ENCODE measurements at places on chromosomes 16 and 17. TPM values are rescaled to one million over a fixed set of nuclear protein-coding genes. Genes with fewer than 3 reads are reported as not detected.

DNA sequence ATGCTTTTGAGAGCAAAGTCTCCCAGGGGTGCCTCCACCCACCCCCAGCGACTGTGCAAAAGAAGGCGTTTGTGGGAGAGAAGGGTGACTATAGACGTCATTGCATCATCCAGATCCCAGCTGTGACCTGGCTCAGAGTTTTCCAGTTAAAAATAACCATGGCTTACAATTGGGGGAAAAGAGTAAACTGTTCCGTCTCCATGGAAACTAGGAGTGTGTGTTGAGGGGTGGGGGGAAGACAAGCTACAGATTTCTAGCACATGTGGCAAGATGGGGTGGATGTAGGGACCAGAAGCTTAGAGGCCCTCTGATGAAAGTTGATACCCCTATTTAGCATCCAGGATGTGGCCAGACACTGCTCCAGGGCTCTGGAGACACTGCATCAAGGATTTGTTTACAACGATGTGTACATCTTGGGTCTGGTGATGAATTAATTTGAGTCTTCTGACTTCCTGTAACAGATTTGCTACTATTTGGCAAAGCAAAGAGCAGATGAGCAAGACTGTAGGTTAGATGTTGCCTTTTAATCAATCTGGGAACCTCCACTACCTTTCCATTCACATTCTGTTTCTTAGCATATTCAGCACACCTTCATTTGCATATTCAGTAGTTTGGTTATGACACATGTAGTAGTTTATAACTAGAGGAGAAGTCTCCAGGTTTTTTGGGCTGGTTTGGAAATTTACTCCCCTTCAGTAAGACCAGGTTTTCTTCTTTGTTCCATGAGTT lies 6.2 kb upstream of the DUSP14 start:
- no peak overlapping the region for H3K4me3 ChIP-seq
- no peak for DNase-seq
- peaks cover 11% of the 10 kb centered on the region for H3K36me3 ChIP-seq
- no peaks in the 10 kb centered on the region for H3K27me3 ChIP-seq
- H3K27ac ChIP-seq: no peak overlapping the region

- no peak for DNase-seq
- peaks cover 46% of the 10 kb centered on the region for H3K27me3 ChIP-seq
- peaks cover 17% of the 10 kb centered on the region for H3K4me1 ChIP-seq
- no peaks in the 10 kb centered on the region for H3K36me3 ChIP-seq
Observed at GRCh38 chr17:81400154-81400977, 5.1 kb downstream of the BAHCC1 start.

GRCh38 chr16:30359871-30360170 lies 4.7 kb upstream of the CD2BP2 start:
- H3K27me3 ChIP-seq: no peaks in the 10 kb centered on the region
- H3K27ac ChIP-seq: no peak overlapping the region
- H3K36me3 ChIP-seq: peaks cover 13% of the 10 kb centered on the region
- no peak for DNase-seq

DNA sequence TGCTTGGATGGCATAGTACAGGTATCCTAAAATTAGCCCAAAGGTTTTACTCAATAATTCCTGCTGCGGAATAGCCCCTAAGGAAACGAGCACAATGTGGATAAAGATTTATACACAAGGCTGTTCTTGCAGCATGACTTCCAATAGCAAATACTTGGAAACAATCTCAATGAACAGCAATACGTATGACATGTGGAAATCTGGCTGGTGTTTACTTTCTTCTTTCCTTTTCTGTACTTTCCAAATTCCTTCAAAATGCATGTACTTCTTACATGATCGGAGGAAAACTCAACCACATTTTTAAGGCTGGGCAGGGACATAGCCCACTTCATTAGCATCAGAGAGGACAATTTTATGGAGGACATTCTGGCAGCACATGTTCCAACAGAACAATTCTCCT lies 86.6 kb downstream of the C16orf95 start:
- no peaks in the 10 kb centered on the region for H3K36me3 ChIP-seq
- peaks cover 4% of the 10 kb centered on the region for H3K27me3 ChIP-seq
- no peak overlapping the region for H3K27ac ChIP-seq
- no peak for DNase-seq
- no peak overlapping the region for H3K4me3 ChIP-seq

Gene ITPRIPL2
- total RNA-seq: 0.17 TPM

Gene GH1
- total RNA-seq: not detected

All from activated naive CD4-positive, alpha-beta T cell treated with anti-CD3 and anti-CD28 coated beads for 36 hours (primary cell).